ENCODE measurements at places on chromosomes 6 and 20.

GRCh38 chr6:150910561-150910960 is 45.1 kb downstream of the MTHFD1L start:
- no peak for DNase-seq

DNA sequence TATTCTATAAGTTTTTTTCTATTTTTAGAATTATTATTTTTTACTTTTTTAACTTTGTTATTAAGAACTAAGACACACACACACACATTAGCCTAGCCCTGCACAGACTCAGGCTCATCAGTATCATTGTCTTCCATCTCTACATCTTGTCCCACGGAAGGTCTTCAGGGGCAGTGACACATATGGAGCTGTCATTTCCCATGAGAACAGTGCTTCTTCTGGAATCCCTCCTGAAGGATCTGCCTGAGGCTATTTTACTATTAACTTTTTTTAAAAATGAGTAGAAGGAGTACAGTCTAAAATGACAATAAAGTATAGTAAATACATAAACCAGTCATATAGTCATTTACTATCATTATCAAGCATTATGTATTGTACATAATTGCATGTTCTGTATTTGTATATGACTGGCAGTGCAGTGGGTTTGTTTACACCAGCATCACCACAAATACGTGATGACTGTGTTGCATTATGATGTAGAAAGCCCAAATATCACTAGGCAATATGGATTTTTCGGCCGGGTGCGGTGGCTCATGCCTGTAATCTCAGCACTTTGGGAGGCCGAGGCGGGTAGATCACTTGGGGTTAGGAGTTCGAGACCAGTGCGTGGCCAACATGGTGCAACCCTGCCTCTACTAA is 57.9 kb downstream of the HIVEP1 start:
- no peak for DNase-seq

- no peak for DNase-seq
Observed at GRCh38 chr6:69863766-69864165, 2.6 kb upstream of the COL19A1 start.

- no peak for DNase-seq
Observed at GRCh38 chr20:12976720-12977309, 32.0 kb upstream of the SPTLC3 start.

DNA sequence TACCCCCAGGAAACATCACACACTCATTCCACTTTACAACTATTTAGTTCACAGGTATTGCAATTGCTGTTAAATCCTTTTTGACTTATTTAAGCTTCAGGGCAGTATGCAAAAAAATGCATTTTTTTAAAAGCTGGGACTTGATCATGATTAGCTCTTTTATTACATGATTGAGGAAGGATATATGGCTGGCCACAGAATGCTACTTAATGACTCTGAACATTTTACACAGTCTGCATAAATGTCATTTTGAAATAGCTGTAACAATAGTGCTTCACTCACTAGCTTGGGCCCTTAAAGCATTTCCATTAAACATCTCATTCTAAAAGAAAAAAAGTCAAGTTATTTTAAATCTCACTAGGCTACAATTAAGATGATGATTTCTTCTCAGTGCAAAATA is 429.7 kb downstream of the FRK start:
- no peak for DNase-seq

DNA sequence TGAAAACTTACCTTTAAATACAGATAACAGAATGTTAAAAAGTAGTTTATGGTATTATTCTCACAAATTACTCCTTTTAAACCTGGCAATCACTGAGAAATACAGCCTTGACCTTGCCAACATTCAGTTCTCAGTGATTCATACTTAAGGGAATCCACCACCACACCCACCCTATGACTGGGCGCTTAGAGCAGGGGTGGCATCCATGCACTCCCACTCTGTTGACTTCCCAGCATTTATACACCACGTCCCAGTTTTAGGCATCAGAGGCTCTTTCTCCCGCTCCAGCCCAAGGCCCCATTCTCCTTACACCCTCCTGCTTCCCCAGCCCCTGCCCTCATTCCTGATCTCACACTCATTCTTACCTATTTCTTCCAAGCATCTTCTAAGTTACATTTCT is 16.3 kb downstream of the TRAF3IP2 start:
- no peak for DNase-seq
